Ascending aorta (tissue), 2 donors: ENCODE measurements at places on chromosomes 7 and 10. TPM values are rescaled to one million over a fixed set of nuclear protein-coding genes. Genes with fewer than 3 reads are reported as not detected.

The CRYGN gene
- total RNA-seq, result not detected

The ATRNL1 gene
- total RNA-seq, result 15.4 TPM

GRCh38 chr7:20424500-20424899 lies 93.8 kb downstream of the ITGB8 start:
- DNase-seq, result no peak

- peak; percentile 90 for DNase-seq
Measured at GRCh38 chr7:95596198-95597063, at the start of gene PDK4. Gene PDK4 (minus strand): TSS chr7:95596516. CDS start chr7:95596293, 223 bp downstream.

DNA sequence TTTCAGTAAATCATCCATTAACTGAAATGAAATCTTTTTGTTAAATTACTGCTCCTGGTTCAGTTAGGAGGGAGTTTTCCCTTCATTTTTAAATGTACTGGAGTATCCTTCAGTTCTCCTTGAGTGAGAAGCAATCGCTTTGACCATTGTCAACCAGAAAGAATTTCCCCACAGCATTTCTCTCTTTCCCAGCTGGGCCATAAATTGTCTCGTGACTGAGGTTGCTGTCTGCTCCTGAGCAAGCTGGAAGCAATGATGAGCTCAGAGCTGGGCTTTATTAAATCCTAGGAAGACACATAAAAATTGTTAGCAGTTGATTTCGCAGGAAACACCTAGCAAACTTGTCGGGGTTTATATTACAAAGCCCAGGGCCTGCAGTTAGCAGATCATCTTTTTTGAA lies 102.0 kb upstream of the INSYN2A start:
- no peak for DNase-seq

GRCh38 chr7:39666562-39666961 lies 43.2 kb downstream of the RALA start:
- no peak for DNase-seq

GRCh38 chr10:43781480-43782361 lies 133.0 kb upstream of the ZNF32 start:
- no peak for DNase-seq
